Stimulated activated CD4-positive, alpha-beta T cell treated with anti-CD3 and anti-CD28 coated beads, Interleukin-1b, Interleukin-23, amount 100 ng/mL, for 24 hours (primary cell): ENCODE measurements at places on chromosomes 6 and 20.

- DNase-seq = no peak
Observed at GRCh38 chr6:3347247-3347646, 88.5 kb downstream of the PSMG4 start.

DNA sequence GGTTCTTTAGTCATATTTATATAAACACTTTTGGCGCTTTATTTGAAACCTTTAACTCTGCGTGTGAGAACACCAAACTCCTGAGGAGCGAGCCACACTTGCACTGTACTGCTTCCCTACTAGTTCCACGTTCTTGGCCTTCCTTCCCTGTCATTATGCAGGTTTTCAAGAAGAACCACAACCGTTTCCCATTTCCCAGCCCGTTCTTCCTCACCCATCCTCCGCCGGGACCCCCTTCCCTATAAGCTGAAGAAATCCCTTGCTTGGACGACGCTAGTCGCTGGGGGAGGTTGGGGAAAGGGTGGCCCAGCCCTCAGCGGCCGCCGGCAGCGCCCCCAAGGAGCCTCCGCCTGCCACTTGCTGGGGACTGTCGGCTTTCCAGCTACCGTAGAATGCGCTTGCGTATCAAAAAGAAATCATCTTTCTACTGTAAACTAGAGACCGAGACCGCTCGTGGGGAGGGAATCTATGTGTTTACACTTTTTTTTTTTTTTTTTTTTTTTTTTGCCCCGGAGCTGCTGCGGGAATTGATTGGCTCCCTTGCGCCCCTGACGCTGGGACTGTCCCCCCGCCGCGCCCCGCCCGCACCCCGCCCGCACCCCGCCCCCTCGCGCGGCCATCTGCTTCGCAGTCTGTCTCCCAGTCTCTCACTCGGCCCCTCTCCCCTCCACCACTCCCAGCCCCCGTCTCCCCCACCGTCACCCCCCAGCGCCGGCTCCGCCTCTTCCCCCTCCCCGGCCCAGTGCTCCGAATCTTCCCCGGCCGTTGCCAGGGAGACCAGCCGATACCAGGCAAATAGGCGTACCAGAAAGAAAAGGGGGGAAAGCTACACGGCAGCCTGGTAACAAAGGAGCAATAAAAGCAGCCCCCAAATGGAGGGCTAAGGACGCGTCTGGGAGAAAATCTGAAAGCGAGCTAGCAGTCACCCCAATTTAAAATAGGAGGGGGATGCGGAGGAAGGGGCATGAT, 2.3 kb upstream of the MARCKS start:
- no peak for DNase-seq

GRCh38 chr6:134553936-134554335, 236.0 kb upstream of the SGK1 start:
- no peak for DNase-seq

- DNase-seq = no peak
Observed at GRCh38 chr6:44404022-44404714, 16.7 kb downstream of the CDC5L start.

- no peak for DNase-seq
Observed at GRCh38 chr20:61569825-61570224, 317.8 kb downstream of the CDH4 start.
